Stimulated activated CD4-positive, alpha-beta T cell treated with anti-CD3 and anti-CD28 coated beads, Interleukin-4, amount 100 ng/mL, for 1 hour (primary cell): ENCODE measurements at places on chromosomes 1 and 21.

GRCh38 chr1:119279456-119280381 is 88.9 kb upstream of the HAO2 start:
- DNase-seq, result no peak

DNA sequence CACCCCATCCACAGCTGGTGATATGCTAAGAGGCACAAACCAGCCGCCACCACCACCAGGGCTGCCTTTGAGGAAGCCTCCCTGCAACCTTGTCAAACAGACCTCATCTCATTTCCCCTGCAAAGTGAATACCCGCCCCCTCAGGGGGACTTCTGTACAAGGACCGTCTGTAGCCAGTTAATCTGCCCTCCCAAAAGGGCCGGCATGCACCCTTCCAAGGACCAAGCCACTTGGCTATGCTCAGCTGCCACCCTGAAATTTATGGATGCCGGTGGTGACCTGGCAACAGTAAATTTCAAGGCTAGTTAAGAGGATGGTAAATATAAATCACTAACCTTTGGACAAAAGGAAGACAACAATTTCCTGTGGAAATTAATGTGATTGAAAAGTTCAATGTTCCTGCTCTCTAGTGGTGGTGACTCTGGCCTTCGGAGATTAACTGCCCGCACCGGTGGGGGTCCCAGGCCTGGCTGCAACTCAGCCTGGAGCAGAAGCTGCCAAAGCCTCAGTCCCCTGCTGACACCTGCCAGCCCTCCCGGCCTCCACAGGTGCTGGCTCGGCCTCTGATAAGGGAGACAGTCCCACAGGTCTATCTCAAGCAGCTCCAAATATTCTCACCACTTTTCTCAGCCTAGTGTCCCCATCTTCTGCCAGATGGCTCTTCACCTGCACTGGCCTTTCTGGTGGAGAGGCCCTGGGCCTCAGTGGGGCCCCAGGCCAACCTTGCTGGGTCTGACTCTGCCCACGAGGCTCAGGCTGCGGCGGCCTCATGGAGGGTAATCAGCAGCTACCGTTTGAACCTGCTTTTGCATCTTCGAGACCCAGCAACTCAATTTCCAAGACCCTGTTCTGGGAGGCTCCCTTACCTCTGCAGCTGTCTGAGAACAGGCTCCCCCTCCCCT is 12.2 kb downstream of the TMEM53 start:
- DNase-seq, result no peak

GRCh38 chr1:39683591-39684312 is 7.5 kb downstream of the HPCAL4 start:
- peak; percentile 43 for DNase-seq

- no peak for DNase-seq
Measured at GRCh38 chr1:240691909-240692705, 80.2 kb upstream of the GREM2 start.

DNA sequence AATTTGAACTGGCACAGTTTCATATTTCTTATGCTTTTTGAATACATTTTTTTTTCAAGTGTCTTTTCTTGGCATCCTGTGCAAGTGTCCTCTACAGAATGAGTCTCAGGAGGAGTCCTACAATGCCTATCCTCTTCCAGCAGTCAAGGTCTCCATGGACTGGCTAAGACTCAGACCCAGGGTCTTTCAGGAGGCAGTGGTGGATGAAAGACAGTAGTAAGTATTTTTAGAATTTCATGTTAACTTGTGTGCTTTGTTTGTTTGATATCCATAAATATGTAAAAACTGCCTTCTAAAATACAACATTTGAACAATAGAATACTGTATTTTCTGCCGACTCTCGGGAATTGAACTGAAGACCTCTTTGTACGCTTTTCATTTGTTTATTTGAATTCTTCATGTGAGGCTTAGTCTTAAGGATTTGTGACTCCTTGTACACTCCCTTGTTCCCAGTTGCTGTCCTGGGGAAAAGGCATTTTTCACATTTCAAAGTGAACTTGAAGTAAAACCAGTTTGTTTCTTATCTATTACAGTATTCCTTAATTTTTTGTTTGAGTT is 56.6 kb downstream of the NCF2 start:
- no peak for DNase-seq

- no peak for DNase-seq
Measured at GRCh38 chr1:244749230-244750016, 86.0 kb upstream of the COX20 start.

DNA sequence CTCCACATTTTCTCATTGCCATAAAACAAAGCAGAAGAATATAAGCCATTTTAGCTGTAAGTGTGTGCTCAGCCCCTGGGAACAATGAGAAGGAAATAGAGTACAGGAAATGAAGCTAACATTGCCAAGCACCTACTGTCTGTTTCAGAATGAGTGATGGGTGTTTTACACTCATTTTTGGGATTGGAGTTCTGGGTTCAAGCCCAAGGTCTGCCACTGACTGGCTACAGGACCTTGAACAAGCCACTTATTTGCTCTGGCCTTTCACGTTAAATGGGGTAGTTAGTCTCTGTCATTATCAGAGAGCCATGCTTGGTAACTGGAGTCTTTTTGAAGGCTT is 80.7 kb upstream of the KAZN start:
- no peak for DNase-seq

DNA sequence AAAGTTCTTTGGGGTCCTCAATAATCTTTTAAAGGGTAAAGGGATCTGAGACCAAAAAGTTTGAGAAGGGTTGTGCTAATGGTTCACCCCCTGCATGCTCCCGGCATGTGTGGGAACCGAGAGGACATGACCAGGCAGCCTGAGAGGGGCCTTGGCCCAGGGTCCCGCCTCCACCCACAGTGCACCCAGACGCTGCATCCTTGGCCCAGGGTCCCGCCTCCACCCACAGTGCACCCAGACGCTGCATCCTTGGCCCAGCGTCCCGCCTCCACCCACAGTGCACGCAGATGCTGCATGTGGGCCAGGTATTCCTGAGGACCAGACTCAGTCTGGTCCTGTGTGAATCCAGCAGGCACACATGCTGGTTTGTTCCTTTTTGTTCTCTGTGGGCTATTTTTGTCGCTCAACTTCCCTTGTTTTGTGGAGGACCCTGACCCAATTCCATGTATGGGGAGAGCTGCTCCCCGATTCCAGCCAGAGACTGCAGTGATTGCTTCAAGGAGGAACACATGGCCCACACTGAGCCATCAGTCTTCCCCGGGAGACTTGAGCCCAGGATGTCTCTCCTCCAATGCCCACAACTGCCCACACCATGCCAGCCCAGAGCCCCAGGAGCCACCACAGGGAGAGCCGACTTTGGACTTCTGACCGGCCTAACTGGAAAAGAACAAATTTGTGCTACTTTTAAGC is 3.5 kb downstream of the NPHP4 start:
- no peak for DNase-seq

DNA sequence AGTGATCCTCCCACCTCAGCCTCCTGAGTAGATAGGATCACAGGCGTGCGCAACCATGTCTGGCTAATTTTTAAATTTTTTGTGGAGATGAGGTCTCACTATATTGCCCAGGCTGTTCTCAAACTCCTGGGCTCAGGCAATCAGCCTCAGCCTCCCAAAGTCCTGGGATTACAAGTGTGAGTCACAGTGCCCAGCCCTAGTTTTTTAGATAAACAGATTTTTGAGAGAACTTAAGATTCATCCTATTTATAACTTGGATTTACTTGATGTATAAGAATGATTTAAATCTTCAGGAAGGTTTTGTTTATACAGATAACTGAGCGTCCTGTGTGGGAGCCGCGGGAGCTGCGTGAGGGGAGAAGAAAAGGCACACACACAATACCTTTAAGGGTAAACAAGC is 26.2 kb downstream of the HEYL start:
- DNase-seq, result no peak

DNA sequence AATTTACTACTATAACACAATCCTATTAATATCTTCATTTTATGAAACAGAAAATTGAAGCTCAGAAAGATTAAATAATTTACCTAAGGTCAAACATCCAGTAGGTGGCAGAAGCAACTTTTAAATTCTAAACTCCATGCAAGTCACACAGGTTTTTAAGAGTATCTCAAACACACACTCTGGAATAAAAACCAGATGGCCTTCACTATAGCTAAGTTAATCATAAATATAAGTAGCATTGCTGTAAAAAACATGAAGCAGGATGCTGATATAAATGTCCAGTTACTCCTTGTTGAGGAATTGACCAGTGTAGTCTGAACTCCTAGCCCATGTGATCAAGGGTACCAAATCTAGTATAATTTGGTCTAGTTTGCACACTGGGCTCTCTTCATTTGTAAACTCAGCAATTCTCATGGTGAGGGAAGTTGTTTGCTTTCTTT is 9.4 kb upstream of the FMO3 start:
- no peak for DNase-seq

- DNase-seq, result no peak
Measured at GRCh38 chr1:112981426-112981825, 25.4 kb upstream of the SLC16A1 start.

- no peak for DNase-seq
Measured at GRCh38 chr1:87077959-87078639, 163.7 kb downstream of the HS2ST1 start.

GRCh38 chr1:16464917-16465625 is 24.5 kb downstream of the NECAP2 start:
- no peak for DNase-seq

GRCh38 chr1:28592321-28593071 is 431 bp downstream of the RAB42 start:
- peak; percentile 4 for DNase-seq

GRCh38 chr1:11581445-11581991 is 72.7 kb downstream of the FBXO2 start:
- DNase-seq, result no peak

DNA sequence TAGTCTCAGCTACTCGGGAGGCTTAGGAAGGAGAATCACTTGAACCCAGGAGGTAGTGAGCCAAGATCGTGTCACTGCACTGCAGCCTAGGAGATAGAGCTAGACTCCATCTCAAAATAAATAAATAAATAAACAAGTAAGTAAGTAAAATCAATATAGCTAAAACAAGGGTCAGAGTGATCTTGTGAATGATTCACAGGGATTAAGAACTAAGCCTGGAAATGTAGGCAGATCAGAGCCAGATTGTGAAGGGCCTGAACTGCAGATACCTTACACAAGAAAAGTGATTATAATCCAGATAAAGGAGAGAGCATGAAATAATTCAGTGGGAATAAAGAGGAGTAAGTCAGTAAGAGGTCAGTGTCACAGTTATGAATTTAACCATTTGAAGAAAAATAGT is 41.5 kb downstream of the COP1 start:
- no peak for DNase-seq

GRCh38 chr1:204697893-204698292 is 12.4 kb upstream of the LRRN2 start:
- DNase-seq, result no peak

DNA sequence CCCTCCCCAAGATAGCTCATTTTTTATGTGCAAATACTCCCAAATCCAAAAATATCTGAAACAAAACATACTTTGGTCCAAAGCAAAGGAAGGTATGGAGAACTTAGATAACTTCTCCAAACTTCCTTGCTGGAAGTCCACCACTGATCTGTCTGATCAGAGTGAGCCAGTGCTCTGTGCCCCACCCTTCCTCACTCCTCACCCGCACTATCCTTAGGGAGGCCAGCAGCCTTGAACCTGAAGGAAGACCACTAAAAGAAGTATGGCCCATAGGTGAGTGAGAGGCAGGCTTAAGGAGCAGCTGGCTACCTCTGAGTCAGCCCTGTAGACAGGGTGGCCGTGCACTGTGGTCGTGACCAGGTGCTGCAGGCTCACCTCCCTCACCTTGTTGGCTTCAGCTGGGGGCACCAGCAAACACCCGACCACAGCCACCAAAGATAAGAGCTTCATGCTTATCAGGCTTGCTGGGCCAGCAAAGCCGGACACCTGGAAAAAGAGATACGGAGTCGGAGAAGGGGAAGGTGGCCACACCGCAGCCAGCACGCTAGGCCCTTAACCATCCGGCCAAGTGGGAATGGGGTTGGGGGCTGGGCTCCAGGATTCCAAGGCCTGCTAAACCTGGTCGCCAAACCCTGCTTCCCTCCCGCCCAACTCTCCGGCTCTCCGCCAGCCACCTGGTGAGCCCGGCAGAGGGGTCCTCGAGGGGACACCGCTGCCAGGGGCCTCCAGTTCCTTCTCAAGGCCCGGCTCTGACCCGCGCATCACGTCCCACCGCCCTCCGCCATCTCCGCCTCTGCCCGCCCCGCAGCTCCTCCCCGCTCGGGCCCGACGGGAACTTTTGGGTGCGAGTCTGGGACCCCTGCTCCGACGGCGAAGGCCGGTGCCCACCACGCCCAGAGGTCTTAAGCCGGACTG is 543 bp downstream of the TMEM9 start:
- DNase-seq, result no peak

- DNase-seq, result no peak
Measured at GRCh38 chr1:31439276-31439675, 26.3 kb downstream of the SERINC2 start.

DNA sequence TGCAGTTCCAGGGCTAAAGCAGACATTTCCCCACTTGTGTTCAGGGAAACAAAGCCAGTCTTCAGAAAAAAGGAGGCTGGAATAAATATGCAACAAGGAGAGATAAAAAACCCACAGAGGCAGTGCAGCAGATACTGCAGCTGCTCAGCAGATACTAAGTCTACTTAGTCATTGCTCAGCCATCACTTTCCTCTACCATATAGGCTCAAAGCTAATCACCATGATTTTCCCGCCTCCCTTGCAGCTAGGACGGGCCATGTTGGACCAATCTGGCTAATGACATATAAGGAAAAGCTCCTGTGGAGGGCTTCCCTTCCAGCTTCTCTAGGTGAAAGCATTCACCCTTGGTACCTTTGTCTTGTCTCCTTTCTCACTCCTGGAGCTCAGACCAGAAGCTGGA is 10.0 kb upstream of the EFHD2 start:
- no peak for DNase-seq

GRCh38 chr21:42118901-42119300 is 47.8 kb downstream of the UMODL1 start:
- DNase-seq, result no peak

- DNase-seq, result no peak
Measured at GRCh38 chr1:73813716-73814115, 384.3 kb downstream of the LRRIQ3 start.

DNA sequence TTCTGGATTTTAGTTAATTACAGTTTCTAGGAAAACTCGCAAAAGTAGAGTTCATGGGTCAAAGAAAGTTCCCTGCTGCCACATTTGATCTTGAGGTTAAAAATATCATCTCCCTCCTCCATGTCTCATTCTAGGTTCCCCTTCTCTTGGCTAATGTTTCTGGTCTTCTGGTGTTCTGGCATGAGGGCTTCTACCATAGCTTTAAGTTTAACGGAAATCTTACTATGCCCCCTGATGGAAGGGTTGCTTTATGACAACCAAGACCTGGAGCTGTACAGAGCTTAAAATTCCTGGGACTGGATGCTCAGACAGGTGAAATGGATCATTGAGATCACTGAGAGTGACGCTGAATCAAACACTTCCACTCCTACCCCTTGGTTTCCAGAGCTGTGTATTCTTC is 1881.7 kb downstream of the MRPL39 start:
- DNase-seq, result no peak
